Naive thymus-derived CD4-positive, alpha-beta T cell (primary cell): ENCODE measurements at places on chromosomes 7 and 10.

GRCh38 chr7:74479961-74480829 lies 26.5 kb downstream of the GTF2IRD1 start:
- DNase-seq, result no peak

- DNase-seq, result no peak
Measured at GRCh38 chr7:69434398-69434815, 163.9 kb upstream of the AUTS2 start.

- DNase-seq, result no peak
Measured at GRCh38 chr10:52313256-52313932, 687 bp upstream of the DKK1 start.

GRCh38 chr7:37719077-37719476 lies 35.5 kb downstream of the GPR141 start:
- no peak for DNase-seq

DNA sequence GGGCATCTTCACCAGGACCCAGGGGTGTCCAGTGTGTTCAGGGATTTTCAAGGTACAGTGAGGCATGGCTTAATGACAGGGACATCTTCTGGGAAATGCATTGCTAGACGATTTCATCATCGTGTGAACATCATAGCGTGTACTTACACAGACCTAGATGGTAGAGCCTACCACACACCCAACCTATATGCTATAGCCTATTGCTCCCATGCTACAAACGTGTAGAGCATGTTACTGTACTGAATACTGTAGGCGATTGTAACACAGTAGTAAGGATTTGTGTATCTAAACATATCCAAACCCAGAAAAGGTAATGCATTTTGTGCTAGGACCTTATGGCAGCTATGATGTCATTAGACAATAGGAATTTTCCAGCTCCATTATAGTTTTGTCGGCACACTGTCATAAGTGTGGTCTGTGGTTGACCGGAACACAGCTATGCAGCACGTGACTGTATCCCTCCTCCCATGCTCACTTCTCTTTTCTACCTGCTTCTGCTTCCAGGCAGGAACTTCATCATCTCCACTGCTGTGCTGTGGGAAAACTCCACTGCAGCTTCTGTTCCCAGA lies 416.2 kb upstream of the NFE2L3 start:
- no peak for DNase-seq

DNA sequence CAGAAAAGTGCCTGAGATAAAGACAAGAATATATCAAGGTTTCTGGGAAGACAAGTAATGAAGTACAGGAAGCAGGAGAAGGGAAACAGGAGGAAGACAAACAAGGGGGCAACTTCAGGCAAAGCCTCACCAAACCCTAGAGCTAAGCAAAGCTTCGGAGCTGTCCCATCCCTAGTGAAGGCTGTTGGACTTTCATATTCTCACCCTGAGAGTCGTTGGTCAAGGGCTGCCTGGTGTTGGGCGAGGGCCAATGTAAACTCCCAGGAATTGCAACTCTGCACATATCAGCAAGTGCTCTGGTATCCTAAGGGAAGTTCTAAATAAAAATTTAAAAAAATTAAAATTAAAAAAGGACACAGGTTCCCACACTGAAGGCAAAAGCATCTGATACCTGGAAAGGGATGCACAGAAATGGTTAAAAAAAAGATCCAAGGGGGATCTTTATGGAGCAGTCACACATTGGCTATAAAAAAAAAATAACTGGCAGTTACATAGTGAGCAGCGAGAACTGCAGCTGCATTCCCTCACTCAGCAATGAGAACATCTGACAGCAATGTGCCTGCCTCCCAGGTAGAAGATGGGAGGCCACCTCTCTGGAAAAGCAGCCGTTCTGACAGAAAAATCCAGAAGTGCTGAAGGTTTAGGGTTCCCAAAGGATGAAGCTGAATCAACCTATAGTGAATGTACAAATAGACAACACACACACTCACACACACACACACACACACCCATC lies 304.7 kb downstream of the WDR11 start:
- DNase-seq, result no peak
